ENCODE measurements at places on chromosomes 5 and 9.

- no peak overlapping the region for H3K27ac ChIP-seq
- H3K4me3 ChIP-seq, result no peak overlapping the region
- peaks cover 13% of the 10 kb centered on the region for H3K36me3 ChIP-seq
- H3K27me3 ChIP-seq, result no peaks in the 10 kb centered on the region
- DNase-seq, result no peak
Observed at GRCh38 chr5:38410304-38410990, 146.0 kb downstream of the LIFR start.

- no peak overlapping the region for H3K4me3 ChIP-seq
- H3K36me3 ChIP-seq, result peaks cover 49% of the 10 kb centered on the region
- H3K27ac ChIP-seq, result peak overlapping the region; percentile 97
- DNase-seq, result no peak
- peaks cover 9% of the 10 kb centered on the region for H3K27me3 ChIP-seq
Observed at GRCh38 chr5:124980163-124980941, 233.9 kb upstream of the ZNF608 start.

- H3K27me3 ChIP-seq, result peaks cover 3% of the 10 kb centered on the region
- DNase-seq, result no peak
- peaks cover 8% of the 10 kb centered on the region for H3K4me1 ChIP-seq
Observed at GRCh38 chr5:10317825-10318682, 10.4 kb upstream of the CMBL start.

DNA sequence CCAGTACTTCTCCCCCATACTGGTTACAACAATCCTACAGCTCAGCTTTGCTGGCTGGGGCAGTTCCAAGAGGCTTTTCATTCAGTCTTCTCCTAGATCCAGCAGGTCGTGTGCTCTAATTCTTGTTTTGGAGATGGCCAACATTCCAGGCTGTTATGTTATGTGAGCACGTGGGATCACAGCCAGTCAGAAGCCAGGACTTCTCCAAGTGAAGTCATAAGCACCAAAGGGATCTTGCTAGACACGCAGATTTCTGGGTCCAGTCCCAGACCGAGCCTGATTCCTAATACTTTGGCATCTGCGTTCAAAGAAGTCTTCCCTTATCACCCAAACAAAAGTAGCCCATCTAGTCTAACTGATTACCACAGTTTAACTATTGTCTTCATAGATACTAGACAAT, 1.4 kb upstream of the LARP1 start:
- DNase-seq, result no peak
- H3K4me3 ChIP-seq, result peak overlapping the region; percentile 81
- peaks cover 7% of the 10 kb centered on the region for H3K27me3 ChIP-seq
- no peak overlapping the region for H3K27ac ChIP-seq
- H3K4me1 ChIP-seq, result peaks cover 51% of the 10 kb centered on the region
- H3K36me3 ChIP-seq, result no peaks in the 10 kb centered on the region

GRCh38 chr9:123686829-123687192, 243.1 kb downstream of the DENND1A start:
- peak overlapping the region; percentile 61 for H3K4me3 ChIP-seq
- H3K27me3 ChIP-seq, result no peaks in the 10 kb centered on the region
- H3K36me3 ChIP-seq, result peaks cover 13% of the 10 kb centered on the region
- DNase-seq, result no peak

Data from nephron progenitor cell (in vitro differentiated cells).